Right kidney (tissue), 9 donors: ENCODE measurements at places on chromosomes 1 and 21.
A peak's percentile ranks its signal among the peaks of the same experiment; 100 is the strongest.

DNA sequence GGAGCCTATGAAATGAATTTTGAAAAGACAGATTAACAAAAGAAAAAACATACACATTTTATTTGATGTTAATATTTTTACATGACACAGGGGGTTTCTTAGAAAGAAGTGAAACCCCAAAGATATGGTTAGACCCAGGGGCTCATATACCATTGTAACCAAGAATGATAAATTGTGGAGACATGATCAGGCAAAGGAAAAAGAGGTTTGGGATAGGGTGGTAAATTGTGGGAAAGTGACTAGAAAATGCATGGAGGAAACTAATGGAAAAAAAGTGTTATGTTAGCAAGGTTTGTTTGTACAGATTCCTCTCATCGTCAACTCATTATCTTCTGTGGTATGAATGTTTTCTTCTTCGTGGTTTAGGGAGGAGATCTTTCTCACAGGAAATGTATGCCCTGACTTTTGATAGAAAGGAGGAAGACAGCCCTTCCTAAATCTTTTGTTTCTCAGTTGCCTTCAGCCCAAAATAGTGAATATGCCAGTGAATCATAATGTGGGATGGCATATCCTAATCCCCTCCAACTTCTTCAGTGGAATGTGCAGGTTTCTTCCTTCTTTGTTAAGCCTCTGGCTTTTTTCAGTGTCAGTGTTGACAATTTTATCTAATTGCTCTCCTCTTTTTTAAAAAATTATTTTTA is 140.4 kb upstream of the UBE2U start:
- no peak for DNase-seq

DNA sequence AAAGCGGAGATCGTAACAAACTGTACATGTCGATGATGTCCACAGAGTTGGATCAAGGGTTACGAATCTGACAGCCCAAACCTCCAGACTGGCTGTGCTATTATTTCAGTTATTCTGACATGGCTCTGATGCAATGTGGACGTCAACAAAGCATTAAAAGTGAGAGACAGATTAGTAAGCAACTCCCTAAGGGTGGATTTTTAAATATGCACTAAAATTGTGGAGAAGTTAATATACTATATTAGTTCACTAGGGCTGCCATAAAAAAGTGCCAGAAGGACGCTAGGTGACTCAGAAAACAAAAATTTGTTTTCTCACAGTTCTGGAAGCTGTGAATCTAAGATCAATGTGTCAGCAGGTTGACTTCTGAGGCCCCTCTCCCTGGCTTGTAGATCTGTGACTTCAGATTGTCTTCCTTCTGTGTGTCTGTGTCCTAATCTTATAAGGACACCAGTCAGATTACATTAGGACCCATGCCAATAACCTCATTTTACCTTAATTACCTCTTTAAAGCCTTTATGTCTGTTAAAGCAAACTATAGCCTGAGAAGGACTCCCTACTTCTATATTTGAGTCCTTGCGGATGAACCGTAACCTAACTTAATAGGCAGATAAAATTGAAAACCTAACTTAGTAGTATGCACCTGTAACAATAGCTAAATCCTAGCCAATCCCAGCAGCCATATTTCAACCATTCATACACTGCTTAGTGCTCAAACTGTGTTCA is 66.0 kb upstream of the BACH1 start:
- DNase-seq: no peak

DNA sequence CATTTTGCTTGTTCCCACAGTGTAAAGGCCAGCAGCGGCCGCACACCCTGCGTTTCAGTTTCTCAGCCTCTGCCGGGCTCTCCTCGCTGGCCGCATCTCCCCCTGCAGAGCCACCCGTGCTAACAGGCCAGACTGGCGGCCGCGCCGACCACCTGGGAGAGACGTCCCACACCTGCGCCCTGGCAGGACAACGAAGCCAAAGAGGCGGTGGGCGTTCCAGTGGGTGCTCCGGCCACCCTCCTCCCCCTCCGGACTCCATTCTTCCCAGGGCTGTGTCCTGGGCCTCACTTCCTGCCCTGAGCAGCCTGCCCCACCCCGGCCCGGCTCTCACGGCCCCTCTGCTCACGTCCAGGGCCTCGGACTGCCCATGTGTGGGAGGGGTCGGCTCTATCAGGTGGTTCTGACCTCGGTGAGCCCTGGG is 31.9 kb upstream of the SLC19A1 start:
- peak; percentile 47 for DNase-seq

GRCh38 chr21:39483917-39484316 is 32.1 kb downstream of the SH3BGR start:
- DNase-seq: no peak

DNA sequence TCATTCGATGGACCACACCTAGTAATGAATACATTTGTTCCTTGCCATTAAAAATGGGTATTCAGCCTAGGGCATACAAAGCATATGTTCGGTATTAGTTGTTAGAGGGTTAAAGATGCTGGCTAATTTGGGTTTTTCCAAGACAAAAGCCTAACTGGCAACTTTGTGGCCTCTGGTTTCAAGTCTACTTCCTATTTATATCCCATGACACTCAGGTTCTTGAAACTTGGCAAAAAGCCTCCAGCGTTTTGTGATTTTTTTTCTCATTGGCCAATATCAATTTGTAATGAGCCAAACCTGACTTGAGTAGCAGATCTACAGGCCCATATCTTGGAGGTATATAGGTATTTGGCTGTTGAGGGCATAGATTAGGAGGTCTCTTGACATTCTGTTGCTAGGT is 75.3 kb downstream of the C1orf21 start:
- DNase-seq: no peak
